ENCODE measurements at places on chromosomes 2 and 18.

DNA sequence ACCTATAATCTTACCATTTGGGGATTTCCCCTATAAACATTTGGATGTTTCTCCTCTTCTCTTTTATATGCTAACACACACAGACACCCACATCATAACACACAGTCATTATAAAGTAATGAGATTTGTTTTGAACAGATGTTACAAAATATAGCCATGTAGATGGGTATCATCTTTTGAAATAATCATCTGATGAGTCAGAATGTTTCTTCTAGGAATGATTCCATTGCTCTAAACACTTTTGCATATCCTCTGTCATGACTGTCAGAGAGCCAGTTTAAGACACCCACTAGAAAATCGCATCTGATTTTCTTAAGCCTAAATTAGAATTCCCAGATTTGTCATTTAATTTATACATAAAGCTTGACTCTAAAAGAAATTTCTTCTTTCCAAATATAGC is 442.6 kb downstream of the CMPK2 start:
- no peak for DNase-seq

GRCh38 chr2:12910431-12910830 is 193.7 kb downstream of the TRIB2 start:
- DNase-seq = no peak

- no peak for DNase-seq
Measured at GRCh38 chr2:116953-117352, 70.6 kb upstream of the FAM110C start.

- DNase-seq = no peak
Measured at GRCh38 chr18:58338961-58339592, 289.8 kb downstream of the ALPK2 start.

DNA sequence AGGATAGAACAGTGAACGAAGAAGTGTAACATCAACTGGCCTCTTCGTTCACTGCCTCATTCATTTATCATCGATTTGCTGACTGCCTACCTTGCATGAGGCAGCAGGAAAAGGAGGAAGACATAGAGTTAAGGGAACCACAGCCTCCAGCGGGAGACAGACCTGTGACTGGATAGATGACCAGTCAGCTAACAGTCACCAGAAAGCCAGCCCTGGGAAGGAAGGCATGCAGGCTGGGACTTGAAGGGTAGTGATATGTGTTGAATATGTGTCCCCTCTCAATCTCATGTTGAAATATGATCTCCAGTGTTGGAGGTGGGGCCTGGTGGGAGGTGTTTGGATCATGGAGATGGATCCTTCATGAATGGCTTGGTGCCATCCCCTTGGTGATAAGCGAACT is 58.3 kb downstream of the CTIF start:
- DNase-seq = no peak

DNA sequence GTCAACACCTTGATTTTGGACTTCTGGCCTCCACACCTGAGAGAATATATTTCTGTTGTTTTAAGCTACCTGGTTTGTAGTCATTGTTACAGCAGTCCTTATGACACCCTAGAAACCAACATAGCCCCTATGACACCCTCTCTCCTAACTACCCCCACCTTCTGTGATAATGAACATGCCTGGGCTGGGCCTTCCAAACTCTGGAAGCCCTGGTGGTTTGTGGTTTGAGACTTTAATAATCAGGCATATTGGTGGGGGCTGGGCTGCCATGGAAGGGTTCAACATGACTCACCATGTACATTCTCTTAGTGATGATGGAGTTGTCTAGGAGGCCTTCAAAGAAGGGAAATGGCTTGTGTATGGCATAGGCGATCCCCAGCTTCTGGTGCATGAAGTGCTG is 3.3 kb downstream of the SP110 start:
- no peak for DNase-seq

- no peak for DNase-seq
Measured at GRCh38 chr2:57080035-57080434, 896.2 kb downstream of the CCDC85A start.

DNA sequence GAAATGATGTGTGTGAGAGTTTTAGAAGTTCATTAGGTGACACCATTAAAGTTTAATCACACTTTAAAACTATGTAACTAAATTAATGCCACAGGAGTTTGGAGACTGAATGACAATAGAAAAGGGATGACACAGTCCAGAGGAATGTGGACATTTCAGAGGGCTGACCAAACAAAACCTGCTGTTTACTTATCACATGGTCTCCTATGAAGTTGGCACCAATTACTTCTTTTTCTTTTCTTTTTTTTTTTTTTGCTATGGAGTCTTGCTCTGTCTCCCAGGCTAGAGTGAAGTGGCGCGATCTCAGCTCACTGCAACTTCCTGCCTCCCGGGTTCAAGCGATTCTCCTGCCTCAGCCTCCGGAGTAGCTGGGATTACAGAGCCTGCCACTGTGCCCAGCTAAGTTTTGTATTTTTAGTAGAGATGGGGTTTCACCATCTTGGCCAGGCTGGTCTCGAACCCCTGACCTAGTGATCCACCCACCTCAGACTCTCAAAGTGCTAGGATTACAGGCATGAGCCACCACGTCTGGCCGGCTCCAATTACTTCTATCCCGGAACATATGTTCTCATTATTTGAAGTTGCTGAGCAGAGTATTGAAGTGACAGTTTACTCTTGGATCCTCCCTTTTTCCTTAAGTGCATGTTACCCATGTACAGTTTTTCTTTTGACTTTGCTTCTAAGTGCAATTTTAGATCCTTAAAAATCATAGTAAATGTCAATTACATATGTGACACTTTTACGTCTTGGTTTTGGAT is 4.3 kb downstream of the AGPS start:
- no peak for DNase-seq

DNA sequence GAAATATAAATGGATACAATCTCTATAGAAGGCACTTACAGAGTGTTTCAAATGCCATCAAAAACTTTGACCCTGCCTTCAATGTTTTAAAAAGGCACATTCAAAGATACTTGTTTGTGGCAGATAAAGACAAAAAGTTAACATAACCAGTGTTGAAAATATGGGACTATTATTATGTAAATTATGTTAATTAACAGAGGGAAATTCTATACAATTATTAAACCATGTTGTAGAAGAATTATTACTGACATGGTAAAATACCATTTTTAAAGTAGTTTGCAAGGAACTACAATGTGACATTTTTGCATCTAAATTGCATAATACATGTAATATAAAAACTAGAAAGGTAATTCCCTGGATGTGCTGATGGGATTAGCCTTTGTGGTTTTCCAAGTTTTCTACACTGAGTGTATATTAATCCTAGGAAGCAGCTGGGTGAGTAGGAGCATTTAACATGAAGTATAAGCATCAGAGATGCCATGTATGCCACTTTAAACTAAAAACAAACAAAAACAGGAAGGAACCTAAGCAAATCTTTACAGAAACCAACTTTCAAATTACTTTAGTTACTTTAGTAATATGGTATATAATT is 21.7 kb downstream of the MIB1 start:
- DNase-seq = no peak

- no peak for DNase-seq
Measured at GRCh38 chr2:206693399-206694137, 24.6 kb downstream of the DYTN start.

DNA sequence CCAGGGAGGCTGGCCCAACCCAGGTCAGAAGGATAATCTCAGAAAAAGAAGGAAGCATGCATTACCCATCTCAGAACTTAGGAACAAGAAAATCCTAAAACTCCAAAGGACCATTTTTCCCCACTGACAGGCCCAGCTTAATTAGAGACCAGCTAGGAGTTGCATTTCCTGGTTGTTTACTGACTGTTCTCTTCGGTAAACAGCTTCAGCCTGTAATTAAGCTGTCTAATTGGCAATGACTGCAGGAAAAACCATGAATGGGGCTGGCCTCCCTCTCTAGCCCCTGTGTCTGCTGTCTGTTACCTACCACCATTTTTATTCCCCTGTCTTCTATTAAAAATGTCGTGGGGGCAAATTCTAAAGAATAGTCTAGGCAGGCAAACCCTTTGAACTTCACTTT is 146.5 kb downstream of the AGAP1 start:
- no peak for DNase-seq

DNA sequence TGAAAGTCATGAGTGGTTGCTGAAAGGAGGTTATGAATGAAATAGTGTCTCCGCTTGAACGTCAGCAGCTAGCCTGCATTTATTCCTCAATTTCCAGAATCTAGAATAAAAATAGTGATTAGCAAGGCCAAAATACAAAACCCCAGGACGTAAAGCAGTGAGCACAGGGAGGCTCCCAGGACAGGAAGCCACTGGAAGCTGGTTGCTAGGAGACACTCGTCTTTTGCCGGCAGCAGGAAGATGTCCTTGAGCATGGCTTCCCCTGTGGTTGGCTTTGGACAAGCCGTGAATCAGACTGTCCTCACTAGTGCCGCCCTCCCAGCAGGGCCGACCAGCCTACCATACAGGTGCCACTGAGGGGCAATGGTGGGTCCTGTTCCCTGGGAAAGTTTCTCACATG is 374.4 kb downstream of the MTX2 start:
- no peak for DNase-seq

GRCh38 chr2:134431838-134432434 is 178.1 kb downstream of the MGAT5 start:
- no peak for DNase-seq

DNA sequence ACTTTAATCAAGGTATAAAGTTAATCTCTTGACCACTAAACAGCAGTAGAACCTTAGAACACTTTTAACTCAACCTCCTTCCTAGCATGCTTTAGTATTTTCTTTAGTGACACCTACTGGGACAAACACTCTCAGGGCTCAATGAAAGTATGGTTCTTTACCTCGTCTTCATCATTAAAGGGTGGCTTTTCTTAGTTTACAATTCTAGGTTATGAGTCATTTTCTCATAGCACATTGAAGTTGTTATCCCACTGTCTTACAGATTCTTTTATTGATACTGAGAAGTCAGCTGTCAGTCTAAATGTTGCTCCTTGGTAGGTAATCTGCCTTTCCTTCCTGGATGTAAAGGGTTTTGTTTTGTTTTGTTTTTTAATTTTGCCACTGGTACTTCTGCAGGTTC is 38.0 kb downstream of the SIGLEC15 start:
- no peak for DNase-seq

GRCh38 chr18:1746131-1746530 is 825.2 kb downstream of the METTL4 start:
- DNase-seq = no peak

- DNase-seq = no peak
Measured at GRCh38 chr18:52903857-52904256, 563.9 kb downstream of the DCC start.

GRCh38 chr18:36633961-36634412 is 194.8 kb downstream of the TPGS2 start:
- no peak for DNase-seq

DNA sequence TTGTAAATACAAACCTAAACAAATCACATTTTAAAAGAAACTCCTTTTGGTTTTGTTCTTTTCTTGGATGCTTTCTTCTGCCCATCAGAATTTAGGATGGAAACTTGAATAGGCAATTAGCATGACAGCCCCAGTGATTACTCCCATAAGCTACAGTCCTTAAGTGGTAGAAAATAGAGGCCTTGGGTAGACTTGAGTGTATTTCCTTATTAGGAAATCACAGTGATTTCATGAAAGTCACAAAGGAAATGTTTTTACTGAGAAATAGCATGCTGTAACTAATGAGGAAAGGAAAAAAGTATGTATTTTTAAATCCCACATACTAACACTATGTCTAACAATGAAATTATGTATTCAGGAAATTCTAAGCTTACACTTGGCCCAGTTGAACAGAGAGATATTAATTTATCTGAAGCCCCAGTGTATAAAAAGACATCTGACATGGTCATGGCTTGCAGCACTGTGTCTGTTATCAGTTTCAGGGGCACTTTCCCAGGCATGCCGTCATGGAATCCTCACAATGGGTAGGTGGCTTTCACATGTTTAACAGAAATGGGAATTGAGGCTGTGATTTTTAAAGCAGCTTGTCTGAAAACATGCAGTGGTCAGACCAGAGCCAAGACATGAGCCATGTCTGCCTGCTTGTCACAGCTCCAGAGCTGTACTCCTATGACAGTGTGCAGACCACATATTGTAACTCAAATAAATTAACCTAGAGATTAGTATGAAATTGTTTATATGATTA is 79.7 kb upstream of the TRIB2 start:
- no peak for DNase-seq

GRCh38 chr2:41764919-41765318 is 282.9 kb upstream of the PKDCC start:
- no peak for DNase-seq

DNA sequence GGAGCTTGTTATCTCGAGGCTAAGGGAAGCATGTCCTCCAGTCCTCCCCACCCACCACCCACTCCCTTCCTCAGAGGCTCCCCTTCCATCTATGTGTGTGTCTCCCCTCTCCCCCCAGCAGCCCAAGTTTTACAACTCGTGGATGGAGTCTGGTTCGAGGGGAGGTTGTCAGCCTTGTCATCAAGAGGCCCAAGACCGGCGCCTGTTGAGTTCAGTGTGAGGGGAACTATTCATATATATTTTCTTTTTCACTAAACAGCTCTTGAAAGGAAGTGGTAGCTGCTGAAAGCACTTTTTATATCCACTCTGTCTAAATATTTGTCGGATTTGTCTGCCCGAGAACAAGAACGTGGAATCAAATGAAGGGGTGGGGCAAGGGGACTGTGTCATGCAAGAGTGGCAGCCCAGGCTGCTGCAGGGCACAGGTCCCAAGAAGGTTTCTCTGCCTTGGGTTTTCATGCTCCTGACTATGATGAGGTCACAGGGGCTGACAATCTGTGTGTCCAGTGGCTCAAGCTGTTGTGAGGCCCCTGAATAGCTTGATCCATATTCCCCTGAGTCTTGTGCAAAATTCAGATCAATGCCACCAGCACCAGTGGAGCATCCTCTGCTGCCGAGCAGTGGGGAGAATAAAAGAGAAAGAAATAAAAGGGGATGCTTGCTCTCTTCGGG is 35.0 kb downstream of the NRP2 start:
- DNase-seq = no peak

DNA sequence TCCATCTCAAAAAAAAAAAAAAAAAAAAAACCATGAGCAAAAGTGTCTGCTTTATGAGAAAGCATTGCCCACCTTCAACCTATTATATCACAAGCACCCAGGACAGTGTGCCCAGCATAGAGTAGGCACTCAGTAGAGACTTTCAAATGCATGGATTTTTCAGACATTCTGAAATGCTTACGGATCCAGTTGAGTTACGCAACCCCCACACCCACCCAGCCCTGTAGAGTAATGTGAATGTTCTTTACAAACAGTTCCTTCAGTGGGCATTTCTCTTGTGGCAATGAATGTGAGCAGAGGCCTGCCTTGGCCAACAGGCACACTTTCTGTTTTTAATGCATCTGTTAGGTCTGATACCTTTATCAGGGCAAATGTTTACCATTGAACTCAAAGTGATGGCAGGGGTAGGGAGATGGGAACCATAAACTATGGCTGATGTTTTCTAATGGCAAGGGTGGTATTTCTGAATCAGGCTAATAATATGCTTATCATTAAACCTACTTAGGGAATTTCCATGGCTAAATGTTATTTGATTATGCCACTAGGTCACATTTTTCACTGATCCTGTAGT is 65.0 kb upstream of the RPL31 start:
- no peak for DNase-seq
